SIG-M5 (cell line): ENCODE measurements at places on chromosomes 12 and 14.

DNA sequence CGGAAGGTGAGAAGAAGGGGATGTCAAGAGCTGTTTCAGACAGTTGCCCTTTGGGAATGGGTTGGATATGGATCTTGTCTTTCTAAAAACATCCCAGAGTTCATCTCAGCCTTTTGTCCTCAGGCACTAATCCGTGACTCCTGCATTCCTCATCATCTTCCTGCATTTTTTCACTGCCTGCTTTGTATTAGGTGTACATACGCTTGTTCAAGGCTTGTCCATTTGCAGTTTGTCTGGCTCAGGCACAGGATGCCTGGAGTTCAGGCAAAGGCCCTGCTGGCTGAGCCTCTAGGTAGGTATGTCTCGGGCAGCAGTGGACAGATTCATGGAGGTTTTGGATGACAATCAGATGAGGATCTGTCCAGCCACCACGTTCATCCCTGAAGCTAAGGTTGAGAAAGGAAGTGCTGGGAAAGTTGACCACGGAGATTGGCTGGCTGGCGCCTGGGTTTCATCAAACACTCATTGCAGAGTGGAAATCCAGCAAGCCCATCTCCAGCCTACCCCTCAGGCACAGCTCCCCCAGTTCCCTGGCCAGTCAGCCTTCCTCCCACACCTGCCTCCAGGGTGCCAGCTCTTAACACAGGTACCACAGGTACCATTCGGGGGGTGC lies 12.4 kb upstream of the TMEM106C start:
- DNase-seq, result no peak

DNA sequence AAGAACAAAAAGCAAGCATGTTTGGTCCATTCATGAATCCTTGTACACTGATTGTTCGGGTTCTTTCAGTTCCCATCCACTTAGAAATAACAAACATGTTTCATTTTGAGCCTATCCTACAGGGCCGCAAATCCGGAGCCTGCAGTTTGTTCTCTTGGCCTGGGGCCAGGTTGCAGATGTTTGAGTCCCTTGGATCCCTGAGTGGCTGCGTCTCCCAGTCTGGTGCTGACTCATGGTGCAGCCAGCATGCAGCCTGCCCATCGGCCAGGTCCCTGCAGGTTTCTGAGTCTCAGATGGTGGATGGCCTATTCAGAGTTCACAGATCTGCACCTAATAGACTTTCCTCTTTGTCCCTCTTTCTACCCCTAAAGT lies 1.9 kb upstream of the DYNC1H1 start:
- no peak for DNase-seq

- no peak for DNase-seq
These were observed 67.2 kb downstream of the TESC start for GRCh38 chr12:117031843-117032592.

- no peak for DNase-seq
These were observed 155.5 kb downstream of the SYT1 start for GRCh38 chr12:79020106-79020505.

GRCh38 chr12:83477696-83478095 lies 791.0 kb downstream of the TMTC2 start:
- no peak for DNase-seq

GRCh38 chr14:77302926-77303325 lies 17.8 kb downstream of the POMT2 start:
- DNase-seq, result no peak

DNA sequence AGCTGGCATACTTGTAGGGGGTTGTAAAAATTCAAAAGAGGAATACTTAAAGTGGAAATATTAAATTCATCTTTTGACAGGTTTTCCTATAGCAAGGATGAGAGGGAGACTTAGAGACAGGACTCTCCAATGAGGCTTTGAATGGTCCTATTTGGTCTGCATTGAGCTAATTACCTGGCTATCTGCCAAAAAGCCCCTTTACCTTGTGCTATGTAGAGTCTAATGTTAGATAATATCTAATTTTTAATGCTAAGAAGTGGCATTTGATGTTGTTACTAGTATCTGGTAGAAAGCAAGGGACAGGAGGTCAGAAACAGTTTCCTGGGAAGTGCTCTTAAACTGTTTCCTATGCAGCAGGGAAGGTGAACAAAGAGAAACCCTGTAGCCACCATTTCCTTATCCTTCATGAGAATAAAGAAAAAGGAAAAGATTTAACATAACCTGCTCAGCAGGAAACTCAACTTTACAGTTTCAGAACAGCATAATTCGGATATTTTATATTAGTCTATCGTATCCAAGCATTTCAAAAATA lies 550.0 kb downstream of the SOX5 start:
- DNase-seq, result no peak

DNA sequence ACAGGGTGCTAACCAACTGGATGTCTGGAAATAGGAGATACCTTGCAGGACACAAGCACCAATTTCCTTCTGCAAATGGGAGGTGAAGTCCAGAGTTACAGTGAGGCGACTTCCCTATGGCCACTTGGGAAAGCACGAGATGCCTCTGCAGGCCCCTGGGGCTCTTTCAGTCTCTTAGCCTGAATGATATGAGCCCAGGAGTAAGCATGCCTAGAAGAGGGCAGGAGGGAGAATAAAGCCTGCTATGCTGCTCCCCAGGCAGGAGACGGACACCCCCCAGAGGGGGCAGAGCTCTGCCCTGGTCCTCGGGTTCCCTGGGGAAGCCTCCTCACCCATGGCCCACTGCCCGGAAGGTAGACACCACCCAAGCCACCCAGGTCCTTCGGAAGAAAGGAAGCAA lies 105.1 kb downstream of the GCH1 start:
- no peak for DNase-seq

- no peak for DNase-seq
These were observed 442.5 kb downstream of the NRXN3 start for GRCh38 chr14:78612666-78613065.

GRCh38 chr12:23669691-23670090 lies 279.8 kb downstream of the SOX5 start:
- no peak for DNase-seq

GRCh38 chr14:61620130-61620946 lies 75.0 kb upstream of the HIF1A start:
- no peak for DNase-seq

DNA sequence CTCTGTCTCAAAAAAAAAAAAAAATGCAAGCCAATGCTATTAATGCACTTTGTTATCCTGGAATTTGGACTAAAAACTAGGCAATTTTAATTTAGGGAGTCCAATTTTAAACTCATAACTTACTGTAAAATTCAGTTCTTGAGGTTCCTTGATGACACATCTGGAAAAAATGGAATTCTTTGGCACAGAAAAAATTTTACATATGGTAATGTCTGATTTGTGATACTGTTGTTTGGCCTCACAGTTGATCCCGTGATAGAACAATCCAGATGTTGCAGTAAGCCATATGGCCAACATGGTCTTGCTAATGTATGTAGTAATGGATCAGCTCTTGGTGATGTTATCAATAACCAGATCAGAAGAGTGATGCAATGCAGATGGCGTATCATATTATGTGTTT lies 1089.8 kb downstream of the FLRT2 start:
- DNase-seq, result no peak

GRCh38 chr12:117901631-117902030 lies 67.2 kb downstream of the KSR2 start:
- no peak for DNase-seq
